ENCODE measurements at places on chromosomes 2 and 18.

- no peak for DNase-seq
Observed at GRCh38 chr2:142881619-142882018, 4.2 kb downstream of the KYNU start.

- no peak for DNase-seq
Observed at GRCh38 chr2:134988994-134989605, 58.1 kb downstream of the MAP3K19 start.

DNA sequence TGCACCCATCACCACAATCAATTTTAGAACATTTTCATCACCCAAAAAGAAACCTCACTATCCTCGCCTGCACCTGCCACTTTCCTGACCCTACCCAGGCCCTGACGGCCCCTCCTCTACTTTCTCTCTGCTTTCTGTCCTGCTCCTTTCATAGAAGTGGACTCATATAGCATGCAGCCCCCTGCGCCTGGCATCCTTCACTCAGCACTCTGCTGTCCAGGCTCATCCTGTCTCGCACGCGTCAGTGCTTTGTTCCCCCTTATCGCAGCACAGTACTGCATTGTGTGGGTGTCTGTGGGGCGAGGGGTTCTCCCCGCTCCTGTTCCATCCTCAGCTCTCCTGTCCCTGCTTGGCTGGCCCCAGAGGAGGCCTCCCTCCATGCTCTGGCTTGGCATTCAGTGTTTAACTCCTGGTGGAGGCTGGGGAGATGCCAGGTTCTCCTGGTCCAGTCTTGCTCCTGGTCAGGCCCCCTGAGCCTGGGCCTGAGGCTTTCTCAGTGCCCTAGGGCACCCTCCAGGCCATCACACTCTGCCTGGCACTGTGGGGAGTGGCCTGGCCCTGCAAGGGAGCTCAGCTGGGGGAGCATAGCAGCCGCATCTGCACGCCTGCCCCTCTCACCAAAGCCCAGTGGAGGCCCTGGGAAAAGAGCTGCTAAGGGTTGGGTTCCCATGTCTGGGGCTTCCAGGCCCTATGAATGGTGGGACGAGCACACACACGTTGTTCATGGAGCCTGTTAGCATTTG, 6.6 kb upstream of the TUBB6 start:
- DNase-seq = no peak

- DNase-seq = no peak
Observed at GRCh38 chr2:102483086-102483485, 10.1 kb downstream of the SLC9A4 start.

- no peak for DNase-seq
Observed at GRCh38 chr2:166764216-166764615, 124.1 kb upstream of the XIRP2 start.

DNA sequence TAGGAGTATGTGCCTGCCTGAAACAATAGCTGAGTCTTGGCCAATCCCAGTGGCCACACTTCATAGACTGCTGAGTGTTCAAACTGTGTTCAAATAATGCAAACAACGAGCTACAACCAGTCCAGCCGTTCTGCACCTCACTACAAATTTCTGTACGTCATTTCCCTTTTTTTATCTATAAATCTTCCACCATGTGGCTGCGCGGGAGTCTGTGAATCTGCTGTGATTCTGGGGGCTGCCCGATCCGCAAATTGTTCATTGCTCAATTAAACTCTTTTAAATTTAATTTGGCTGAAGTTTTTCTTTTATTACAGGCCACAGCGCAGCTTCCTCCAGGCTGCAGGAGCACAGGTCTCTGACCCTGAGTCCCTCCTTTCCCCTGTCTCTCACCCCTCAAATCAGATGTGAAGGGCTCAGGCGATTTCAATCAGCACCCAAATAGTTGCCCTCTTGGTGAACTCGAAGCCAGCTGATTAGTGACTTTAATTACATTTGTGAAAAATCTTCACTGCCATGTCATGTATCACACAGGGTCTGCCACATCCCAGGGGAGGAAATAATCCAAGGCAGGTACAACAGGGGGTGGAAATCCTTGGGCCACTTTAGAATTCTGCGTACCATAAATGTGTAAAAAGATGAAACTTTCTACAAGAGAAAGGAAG, 145.6 kb downstream of the NDUFA10 start:
- no peak for DNase-seq

- DNase-seq = no peak
Observed at GRCh38 chr2:72603481-72603880, 222.4 kb downstream of the EXOC6B start.
